ENCODE measurements at places on chromosomes 5 and 9. TPM values are rescaled to one million over a fixed set of nuclear protein-coding genes. Genes with fewer than 3 reads are reported as not detected.
A peak's percentile ranks its signal among the peaks of the same experiment; 100 is the strongest.

Gene PCDHA13
- total RNA-seq: 0.55 TPM

- no peak for DNase-seq
These were observed 111.9 kb upstream of the TARS1 start for GRCh38 chr5:33328818-33329217.

- no peak for DNase-seq
These were observed 78.2 kb upstream of the IFNE start for GRCh38 chr9:21560281-21560745.

DNA sequence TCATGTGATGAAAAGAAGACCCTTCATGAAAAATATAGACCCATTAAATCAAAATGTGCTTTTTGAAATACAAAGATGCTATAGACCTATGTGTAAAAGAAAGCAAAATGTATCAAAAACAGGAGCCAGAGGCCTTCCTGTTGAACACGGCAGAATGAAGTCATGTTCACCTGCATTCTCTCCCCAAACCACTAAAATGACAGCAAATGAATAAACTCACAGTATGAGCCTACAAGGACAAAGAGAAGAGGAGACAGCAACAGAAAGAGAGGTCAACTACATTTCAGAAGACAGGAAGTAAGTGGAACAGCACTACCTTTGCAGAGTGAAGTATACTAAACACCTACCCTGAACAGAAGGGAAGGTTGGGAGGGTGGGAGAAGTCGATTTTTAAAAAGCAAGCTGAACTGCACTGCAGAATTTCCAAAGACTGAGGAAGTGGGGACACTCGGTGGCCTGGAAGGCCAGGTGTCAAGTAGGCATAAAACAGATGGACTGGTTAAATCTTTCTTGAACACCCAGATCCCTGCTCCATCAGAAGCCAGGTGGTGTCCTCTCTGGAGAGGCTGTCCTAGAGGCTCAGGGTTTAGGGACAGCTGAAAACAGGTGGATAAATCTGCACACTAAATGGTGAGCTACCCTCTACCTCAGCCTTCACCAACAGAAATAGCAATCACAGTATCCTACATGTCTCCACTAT, 48.9 kb downstream of the MED27 start:
- no peak for DNase-seq

DNA sequence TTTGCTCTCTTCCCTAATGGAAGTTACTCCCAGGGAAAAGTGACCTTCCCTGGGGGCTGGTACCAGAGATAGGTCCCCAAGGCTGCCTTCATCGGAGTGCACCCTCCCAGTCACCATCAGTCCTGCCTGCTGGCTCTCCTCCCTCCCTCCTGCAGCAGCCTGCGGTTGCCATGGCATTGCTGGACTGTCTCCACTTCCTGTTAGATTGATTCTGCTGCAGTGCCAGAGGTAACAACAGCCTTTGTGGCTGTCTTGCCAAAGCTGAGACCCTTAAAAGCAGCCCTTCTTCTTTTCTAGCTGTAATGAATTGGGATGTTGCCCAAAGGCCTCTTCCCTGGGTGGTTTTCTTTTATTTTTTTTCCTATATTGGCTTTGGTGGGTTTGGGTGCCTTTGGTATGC, 78.1 kb upstream of the PRLR start:
- DNase-seq: peak; percentile 37

- DNase-seq: no peak
These were observed 90.5 kb upstream of the RETREG1 start for GRCh38 chr5:16707168-16707868.
